ENCODE measurements at places on chromosomes 4 and X. TPM values are rescaled to one million over a fixed set of nuclear protein-coding genes. Genes with fewer than 3 reads are reported as not detected.

Gene HPSE
- 3.7 TPM for polyA plus RNA-seq

Gene FOXP3
- polyA plus RNA-seq, result 0.08 TPM

Gene TRMT2B
- 18.3 TPM for polyA plus RNA-seq

Gene IL21
- polyA plus RNA-seq, result not detected

Gene DDX53
- polyA plus RNA-seq, result not detected

Gene DYNLT3
- polyA plus RNA-seq, result 7.0 TPM

Gene PIR
- polyA plus RNA-seq, result 58.4 TPM

Gene ENAM
- polyA plus RNA-seq, result 0.07 TPM

Gene IBSP
- polyA plus RNA-seq, result not detected

Gene ANXA10
- polyA plus RNA-seq, result not detected

Gene S100G
- not detected for polyA plus RNA-seq

Gene ZFP92
- 0.43 TPM for polyA plus RNA-seq

Gene RAB33A
- polyA plus RNA-seq, result 1.6 TPM

Gene ANKRD50
- polyA plus RNA-seq, result 19.7 TPM

Gene MGARP
- polyA plus RNA-seq, result 22.6 TPM

Gene SPP1
- not detected for polyA plus RNA-seq

Gene RRH
- polyA plus RNA-seq, result 0.11 TPM

Gene NCAPG
- 11.6 TPM for polyA plus RNA-seq

Gene GUCY1A1
- 1.3 TPM for polyA plus RNA-seq

Gene SAP30
- 9.9 TPM for polyA plus RNA-seq

Gene NAP1L5
- 2.1 TPM for polyA plus RNA-seq

Gene TMEM255A
- polyA plus RNA-seq, result not detected

All from endothelial cell of umbilical vein (primary cell).